ENCODE measurements at places on chromosomes 1 and 21. TPM values are rescaled to one million over a fixed set of nuclear protein-coding genes. Genes with fewer than 3 reads are reported as not detected.

GRCh38 chr1:53586765-53587164 is 127.6 kb downstream of the DMRTB1 start:
- peak; percentile 41 for DNase-seq
- no peaks in the 10 kb centered on the region for H3K27me3 ChIP-seq
- H3K27ac ChIP-seq: no peak overlapping the region
- no peak overlapping the region for H3K4me3 ChIP-seq

DNA sequence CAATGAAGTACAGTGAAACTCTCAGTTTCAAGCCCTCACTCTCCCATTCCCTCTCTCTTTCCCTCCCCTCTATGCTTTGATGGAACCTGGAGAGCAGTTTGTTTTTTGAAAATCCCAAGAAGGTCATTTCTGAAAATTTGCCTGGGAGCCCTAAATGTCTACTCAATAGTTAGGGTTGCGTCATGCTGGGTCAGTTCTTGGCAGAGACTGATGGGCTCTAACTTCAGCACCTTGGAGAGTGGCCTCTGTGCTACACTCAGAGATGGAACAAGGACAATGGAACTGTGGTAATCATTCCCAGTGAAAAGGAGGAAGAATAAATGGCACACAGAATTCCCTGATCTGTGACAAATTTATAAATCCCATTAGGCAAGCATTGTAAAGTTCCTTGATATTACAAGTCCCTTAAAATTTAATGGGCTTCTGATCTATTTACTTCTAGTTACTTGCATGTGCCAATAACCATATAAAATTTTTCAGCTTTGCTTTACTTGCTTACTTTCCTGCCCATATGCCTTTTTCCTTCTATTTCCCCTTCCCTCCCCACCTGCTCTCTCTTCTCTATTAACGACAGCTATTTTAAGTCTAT is 182.9 kb upstream of the KCND3 start:
- DNase-seq: no peak
- no peak overlapping the region for H3K27ac ChIP-seq
- H3K36me3 ChIP-seq: no peaks in the 10 kb centered on the region
- H3K27me3 ChIP-seq: peaks cover 12% of the 10 kb centered on the region
- no peaks in the 10 kb centered on the region for H3K4me1 ChIP-seq

DNA sequence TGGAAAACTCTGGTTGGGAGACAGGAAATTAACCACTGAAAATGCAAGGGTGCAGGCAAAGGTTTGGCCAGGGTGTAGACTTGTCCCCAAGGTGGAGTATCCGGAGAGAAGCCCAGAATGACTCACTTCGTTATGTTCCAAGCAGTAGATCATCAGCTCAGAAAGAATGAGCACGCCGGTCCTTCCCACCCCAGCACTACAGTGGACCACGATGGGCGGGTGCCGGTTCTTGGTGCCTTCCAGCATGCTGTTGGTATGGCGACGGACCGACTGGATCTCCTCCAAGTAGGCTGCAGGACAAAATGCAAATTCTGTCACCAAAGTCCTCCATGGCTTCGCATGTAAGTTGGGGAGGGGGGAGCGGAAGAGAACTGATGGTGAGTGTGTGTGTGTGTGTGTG is 83.4 kb downstream of the SMYD2 start:
- no peaks in the 10 kb centered on the region for H3K36me3 ChIP-seq
- no peak overlapping the region for H3K4me3 ChIP-seq
- no peaks in the 10 kb centered on the region for H3K4me1 ChIP-seq
- DNase-seq: no peak
- H3K27me3 ChIP-seq: peaks cover 4% of the 10 kb centered on the region

Gene CADM3
- 4.0 TPM for total RNA-seq

DNA sequence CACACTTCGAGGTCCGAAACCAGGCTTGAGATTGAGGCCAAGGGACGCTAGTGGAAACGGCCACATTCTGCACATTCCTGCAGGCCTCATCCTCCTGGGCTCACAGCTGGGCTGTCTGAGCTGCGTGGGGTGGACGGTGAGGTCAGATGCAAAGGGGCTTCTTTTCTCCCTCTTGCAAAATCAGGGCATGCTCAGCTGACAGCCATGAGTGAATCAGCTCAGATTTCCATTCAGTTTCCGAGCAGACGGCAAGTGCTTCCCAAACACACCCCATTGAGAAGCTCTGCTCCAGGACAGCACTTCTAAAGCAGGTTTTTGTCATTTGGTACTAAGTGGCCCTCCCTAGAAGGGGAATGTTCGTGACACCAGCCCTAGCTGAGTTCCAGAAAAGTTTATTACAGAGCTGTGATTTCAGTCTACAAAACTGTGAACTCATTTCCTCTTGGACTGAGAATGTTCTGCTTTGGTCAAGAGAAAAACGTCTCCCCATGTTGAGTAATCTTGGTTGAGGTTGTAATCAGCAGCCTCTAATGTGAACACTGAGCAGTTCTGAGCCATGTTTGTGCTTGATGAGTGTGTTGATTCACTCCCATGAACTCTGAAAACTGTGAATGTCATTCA is 10.0 kb downstream of the PDPN start:
- DNase-seq: no peak
- no peak overlapping the region for H3K27ac ChIP-seq
- no peaks in the 10 kb centered on the region for H3K27me3 ChIP-seq
- H3K4me1 ChIP-seq: no peaks in the 10 kb centered on the region
- H3K36me3 ChIP-seq: no peaks in the 10 kb centered on the region

DNA sequence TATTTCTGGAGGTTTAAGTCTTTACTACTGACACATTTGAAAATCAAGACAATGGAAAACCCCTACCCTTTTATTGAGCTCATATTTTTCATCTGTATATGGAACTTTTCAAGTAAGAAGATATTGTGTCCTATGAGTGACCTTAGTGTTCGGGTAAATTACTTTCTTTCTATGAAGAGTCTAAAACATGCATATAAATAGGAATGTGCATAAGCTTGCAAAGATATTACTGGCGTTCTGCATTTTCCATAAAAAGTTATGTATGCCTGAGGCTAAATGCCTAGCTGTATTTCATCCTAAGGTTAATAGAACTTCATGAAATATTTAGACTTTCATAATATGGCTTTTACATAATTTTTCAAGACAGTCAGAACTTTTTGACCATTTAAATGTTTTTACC is 495.8 kb upstream of the ADAMTS5 start:
- DNase-seq: no peak
- H3K4me1 ChIP-seq: no peaks in the 10 kb centered on the region
- no peaks in the 10 kb centered on the region for H3K27me3 ChIP-seq
- no peak overlapping the region for H3K27ac ChIP-seq
- no peaks in the 10 kb centered on the region for H3K36me3 ChIP-seq
- H3K4me3 ChIP-seq: no peak overlapping the region

Gene ADGRL2
- total RNA-seq: 102 TPM

DNA sequence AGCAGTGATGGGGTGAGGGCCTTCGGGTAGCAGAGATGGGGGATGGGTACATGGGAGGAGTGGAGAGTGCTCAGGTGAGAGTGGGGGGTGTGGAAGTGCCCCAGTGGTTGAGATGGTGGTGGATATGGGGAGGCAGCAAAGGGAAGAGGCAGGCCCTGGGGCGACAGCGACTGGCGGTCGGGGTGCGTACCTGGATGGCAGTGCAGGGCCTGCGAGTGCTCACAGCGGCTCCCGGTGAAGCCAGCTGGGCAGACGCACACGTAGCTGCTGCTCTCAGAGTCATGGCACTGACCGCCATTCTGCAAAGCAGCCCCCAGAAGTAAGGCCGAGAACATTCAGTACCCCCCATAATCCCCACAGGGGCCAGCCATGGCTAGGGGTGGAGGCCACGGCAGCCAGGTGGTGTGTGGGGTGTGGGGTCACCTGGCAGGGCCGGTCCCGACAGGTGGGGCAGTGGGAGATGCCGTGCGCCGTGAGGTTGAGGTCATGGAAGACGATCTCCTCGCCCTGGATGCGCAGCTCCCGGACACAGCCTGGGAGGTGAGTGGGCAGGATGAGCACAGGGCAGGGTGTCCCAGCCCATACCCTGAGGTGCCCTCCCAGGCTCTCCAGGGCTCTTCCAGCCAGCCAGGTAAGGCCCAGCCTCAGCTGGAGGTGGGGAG is 18.9 kb downstream of the LDLRAD2 start:
- H3K27ac ChIP-seq: no peak overlapping the region
- no peak for DNase-seq
- H3K4me1 ChIP-seq: no peaks in the 10 kb centered on the region
- peaks cover 100% of the 10 kb centered on the region for H3K36me3 ChIP-seq
- no peak overlapping the region for H3K4me3 ChIP-seq
- no peaks in the 10 kb centered on the region for H3K27me3 ChIP-seq

- H3K36me3 ChIP-seq: no peaks in the 10 kb centered on the region
- DNase-seq: peak; percentile 78
- no peaks in the 10 kb centered on the region for H3K27me3 ChIP-seq
- peak overlapping the region; percentile 80 for H3K27ac ChIP-seq
These were observed 184.6 kb upstream of the JUN start for GRCh38 chr1:58968360-58968952.

DNA sequence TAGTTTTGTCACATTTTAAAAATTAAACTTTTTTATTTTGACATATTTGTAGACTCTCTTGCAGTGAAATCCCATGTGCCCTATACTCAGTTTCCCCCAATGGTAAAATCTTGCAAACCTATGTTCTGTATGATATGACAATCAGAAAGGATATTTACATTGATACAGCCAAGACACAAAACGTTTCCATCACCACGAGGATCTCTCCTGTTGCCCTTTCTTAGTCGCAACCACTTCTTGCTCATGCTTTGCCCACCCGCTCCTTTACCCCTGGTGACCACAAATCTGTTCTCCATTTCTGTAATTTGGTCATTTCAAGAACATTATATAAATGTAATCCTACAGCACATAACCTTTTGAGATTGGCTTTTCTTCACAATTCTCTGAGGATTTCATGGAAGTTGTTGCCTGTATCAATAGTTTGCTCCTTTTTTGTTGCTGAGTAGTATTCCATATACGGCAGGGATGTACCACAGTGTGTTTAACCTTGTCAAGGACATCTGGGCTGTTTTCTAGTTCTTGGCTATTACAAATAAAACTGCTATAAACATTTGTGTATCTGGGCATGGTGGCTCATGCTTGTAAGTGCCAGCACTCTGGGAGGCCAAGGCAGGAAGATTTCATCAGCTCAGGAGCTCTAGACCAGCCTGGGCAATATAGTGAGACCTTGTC is 14.0 kb upstream of the BATF3 start:
- no peaks in the 10 kb centered on the region for H3K36me3 ChIP-seq
- no peak for DNase-seq
- no peak overlapping the region for H3K4me3 ChIP-seq
- no peaks in the 10 kb centered on the region for H3K4me1 ChIP-seq

- H3K4me3 ChIP-seq: no peak overlapping the region
- no peak for DNase-seq
- no peak overlapping the region for H3K27ac ChIP-seq
These were observed 47.6 kb upstream of the RGS1 start for GRCh38 chr1:192527950-192528349.

Gene SLC44A5
- 3.1 TPM for total RNA-seq

Gene SLC2A5
- total RNA-seq: 9.1 TPM

Gene CRNN
- total RNA-seq: not detected

Gene SPRR5
- total RNA-seq: not detected

DNA sequence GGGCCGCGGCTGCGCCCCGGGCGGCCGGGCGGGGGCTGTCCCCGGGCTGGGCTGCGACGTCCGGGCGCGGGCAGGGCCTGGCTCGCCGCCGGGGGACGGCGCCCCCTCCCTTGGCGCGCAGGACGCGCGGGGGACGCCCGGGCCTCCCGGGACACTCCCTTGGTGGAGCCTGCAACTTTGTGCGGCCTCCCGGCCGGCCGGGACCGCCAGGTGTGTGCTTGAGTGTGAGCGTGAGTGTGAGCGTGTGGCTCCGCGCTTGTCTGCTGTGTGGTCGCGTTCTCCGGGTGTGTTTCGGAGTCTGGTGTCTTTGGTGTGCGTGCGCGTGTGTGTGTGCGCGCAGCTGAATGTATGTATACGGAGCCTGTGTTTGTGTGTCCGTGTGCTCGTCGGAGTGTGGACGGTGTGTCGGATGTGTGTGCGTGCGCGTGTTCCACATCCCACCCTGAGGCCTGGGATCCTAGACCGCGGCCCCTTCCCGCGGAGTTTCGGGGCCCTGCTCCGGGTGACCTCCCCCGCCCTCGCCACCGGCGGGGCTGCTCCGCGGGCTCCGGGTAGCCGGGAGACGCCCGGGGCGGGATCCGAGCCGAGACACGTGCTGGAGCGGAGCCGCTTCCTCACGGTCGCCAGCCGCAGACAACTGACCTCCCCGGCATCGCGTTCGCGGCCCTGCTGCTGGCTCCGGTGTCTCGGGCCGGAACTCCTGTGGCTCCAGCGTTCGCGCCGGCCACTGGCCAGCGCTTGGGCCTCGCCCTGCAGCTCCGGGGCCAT is 1.7 kb downstream of the PTPRU start:
- H3K4me1 ChIP-seq: peaks cover 28% of the 10 kb centered on the region
- no peaks in the 10 kb centered on the region for H3K36me3 ChIP-seq
- no peak overlapping the region for H3K27ac ChIP-seq
- peak overlapping the region; percentile 53 for H3K4me3 ChIP-seq
- H3K27me3 ChIP-seq: peaks cover 16% of the 10 kb centered on the region

Data from spleen (tissue), 13 donors.